ENCODE measurements at places on chromosomes 1 and 21.
A peak's percentile ranks its signal among the peaks of the same experiment; 100 is the strongest.

DNA sequence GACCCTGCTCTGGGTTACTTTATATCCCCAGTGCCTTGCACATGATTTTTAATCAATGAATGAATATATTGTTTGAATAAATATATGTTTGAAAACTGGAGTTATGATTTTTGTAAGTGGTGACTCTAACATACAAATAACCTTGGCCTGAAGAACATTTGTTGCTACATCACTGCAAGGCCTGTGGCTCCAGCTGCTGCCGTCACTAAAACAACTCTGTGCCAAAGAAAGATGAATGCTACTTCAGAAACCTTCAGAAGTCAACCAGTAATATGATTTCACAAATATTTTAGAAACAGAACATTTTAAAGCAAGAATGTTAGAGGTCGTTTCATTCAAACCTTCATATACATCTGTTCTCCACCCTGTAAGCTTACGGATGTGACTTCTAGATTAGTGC lies 60.6 kb upstream of the SEC16B start:
- no peak for DNase-seq

GRCh38 chr21:44533891-44534627 lies 5.9 kb downstream of the KRTAP10-1 start:
- DNase-seq: no peak

DNA sequence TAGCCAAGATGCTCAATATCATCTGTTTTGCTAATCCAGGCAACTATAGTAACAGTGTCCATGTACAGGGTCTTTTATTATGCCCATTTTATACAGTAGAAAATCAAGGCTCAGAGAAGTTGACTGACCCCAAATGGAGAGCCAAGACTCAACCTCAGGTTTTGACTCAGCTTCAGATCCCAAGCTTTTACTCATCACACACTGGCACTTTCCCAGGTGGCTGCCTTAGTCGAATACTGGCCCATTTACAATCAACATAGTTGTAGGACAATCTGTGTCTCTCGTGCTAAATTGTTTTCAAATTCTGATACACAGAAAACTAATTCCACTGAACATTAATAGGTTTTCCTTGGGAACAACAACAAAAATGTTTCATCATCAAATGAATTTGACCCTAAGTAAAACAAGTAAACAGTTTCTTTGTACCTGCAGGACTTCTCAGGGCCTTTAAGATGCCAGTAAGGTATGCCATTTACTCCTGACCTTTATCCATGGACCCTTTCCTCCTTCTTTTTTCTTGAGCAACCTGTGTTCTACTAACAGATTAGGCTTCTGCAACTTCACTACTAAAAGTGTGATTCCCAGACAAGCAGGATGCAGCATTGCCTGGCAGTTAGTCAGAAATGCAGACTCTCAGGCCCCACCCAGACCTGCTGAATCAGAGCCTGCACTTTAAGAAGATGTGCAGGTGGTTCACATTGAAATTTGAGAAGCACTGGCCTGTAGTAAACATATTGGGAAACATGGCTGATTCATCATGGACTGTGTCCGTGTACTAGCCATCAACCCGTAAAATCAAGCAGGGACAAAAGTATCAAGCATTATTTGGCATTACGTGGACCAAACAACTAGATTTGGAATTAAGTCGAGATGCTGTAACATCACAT lies 128.8 kb downstream of the RRAGC start:
- no peak for DNase-seq

DNA sequence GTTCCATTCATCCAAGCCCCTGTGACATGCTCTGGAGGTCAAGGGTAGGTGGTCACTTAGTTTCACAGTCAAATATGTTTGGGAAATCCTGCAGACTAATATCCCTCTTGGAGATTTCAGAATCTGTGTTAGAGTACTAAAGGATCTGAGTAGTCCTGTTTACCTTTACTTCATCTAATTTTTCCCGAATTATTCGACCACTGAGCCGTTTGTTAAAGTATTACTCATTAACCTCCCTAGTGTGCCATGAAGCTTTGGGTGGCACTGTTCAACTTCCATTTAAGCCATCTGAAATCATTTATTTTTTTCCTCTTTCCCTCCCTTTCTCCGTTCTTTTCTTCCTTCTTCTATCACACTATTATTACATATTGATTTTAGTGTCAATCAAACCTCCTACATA lies 109.9 kb downstream of the NGF start:
- DNase-seq: no peak

- DNase-seq: no peak
Measured at GRCh38 chr1:54329312-54330003, 76.7 kb downstream of the SSBP3 start.

GRCh38 chr1:3895279-3895950 lies 4.7 kb downstream of the C1orf174 start:
- no peak for DNase-seq

- no peak for DNase-seq
Measured at GRCh38 chr1:207191776-207192175, 87.7 kb downstream of the C4BPA start.

GRCh38 chr1:23980728-23981070 lies 572 bp upstream of the SRSF10 start:
- DNase-seq: peak; percentile 77

GRCh38 chr21:32415451-32416398 lies 3.2 kb downstream of the EVA1C start:
- no peak for DNase-seq

GRCh38 chr1:21320410-21321108 lies 30.3 kb upstream of the ECE1 start:
- DNase-seq: peak; percentile 89

DNA sequence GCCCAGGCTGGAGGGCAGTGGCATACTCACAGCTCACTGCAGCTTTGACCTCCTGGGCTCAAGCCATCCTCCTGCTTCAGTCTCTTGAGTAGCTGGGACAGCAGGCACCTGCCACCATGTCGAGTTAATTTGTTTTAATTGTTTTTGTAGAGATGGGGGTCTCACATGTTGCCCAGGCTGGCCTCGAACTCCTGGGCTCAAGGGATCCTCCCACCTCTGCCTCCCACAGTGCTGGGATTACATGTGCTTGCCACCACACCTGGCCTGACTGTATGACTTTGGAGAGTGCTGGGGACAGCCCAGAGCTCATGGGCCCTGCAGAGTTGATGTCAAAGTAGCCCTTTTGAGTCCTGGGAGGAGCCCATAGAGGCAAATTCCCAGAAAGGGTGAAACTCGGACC lies 1.8 kb downstream of the OBSCN start:
- no peak for DNase-seq
